ENCODE measurements at places on chromosomes 7 and 10. TPM values are rescaled to one million over a fixed set of nuclear protein-coding genes. Genes with fewer than 3 reads are reported as not detected.

The TCAF2 gene
- 9.1 TPM for total RNA-seq

The NUDT5 gene
- total RNA-seq: 30.7 TPM

The IL2RA gene
- total RNA-seq: not detected

The TUBB8 gene
- not detected for total RNA-seq

The INA gene
- total RNA-seq: 3.9 TPM

The ZPBP gene
- not detected for total RNA-seq

The PIK3AP1 gene
- 5.9 TPM for total RNA-seq

The ACBD7 gene
- not detected for total RNA-seq

The XRCC2 gene
- total RNA-seq: 1.7 TPM

The NDUFB8 gene
- total RNA-seq: 143 TPM

The FAM13C gene
- total RNA-seq: 12.8 TPM

The ENO4 gene
- total RNA-seq: not detected

- H3K4me3 ChIP-seq: no peak overlapping the region
- H3K4me1 ChIP-seq: no peaks in the 10 kb centered on the region
- no peak for DNase-seq
- no peak overlapping the region for H3K27ac ChIP-seq
- no peaks in the 10 kb centered on the region for H3K36me3 ChIP-seq
- H3K27me3 ChIP-seq: no peaks in the 10 kb centered on the region
These were observed 128.3 kb upstream of the POT1 start for GRCh38 chr7:125057963-125058362.

DNA sequence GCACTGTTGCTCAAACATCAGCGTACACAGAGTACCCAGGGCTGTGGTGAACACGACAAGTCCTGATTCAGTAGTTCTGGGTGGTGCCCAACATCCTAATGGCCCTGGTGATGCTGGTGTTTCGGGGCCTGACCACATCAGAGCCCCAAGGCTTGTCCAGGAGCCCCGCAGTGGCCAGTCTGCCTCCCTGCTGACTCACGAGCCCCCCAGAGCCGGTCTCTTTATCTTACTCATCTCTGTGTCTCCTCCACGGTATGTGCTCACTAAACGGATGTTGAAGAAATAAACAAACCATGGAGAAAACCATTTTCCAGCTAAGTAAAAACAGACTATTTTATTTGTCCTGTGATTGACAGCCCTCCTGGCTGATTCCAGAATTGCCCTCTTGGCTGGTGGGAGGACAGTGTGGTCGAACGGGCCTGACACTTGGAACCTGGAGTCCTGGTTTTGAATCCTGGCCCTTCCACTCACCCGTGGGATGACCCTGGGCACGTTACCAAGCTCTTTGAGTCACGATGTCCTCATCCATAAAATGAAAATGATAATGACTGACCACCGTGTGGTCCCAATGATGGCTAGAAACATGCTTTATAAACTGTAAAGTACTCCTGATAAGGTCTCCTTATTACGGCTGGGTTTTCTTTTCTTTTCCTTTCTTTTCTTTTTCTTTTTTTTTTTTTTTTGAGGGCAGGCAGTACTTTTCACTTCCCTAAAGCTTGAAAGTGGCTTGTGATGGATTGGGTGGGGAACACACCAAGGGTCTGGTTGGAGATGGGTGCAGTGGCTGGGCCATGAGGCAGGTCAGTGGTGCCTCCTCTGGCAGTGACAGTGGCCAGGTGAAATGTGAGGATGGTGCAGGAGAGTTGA, 5.7 kb downstream of the HIP1 start:
- H3K36me3 ChIP-seq: no peaks in the 10 kb centered on the region
- peaks cover 53% of the 10 kb centered on the region for H3K4me1 ChIP-seq
- H3K27ac ChIP-seq: peak overlapping the region; percentile 70
- H3K27me3 ChIP-seq: no peaks in the 10 kb centered on the region
- peak overlapping the region; percentile 9 for H3K4me3 ChIP-seq
- no peak for DNase-seq

DNA sequence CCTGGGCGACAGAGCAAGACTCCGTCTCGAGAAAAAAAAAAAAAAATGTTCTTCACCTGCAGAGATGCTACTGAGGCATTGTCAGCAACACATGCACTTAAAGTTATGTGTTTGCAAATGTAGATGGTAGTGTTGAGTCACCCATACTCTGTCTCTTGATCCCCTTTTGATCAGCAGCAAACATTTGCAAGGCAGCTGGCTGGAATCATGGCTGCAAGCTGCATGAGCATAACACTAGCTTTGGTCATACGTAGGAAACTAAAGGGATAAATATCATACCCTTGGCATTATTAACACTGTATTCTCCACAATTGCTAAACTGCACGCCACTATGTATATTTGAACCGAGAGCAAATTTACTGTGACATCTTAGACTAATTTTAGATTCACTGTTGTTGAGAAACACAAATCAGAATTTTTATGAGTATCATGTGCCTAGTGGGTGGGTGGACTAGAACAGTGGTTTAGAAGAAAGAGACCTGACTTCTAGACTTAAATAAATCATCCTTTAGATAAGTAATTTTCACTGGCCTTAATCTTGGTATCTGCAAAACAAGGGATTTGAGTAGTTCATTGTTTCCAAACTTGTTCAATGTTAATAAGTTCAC, 229.3 kb upstream of the MEOX2 start:
- no peaks in the 10 kb centered on the region for H3K27me3 ChIP-seq
- peaks cover 17% of the 10 kb centered on the region for H3K4me1 ChIP-seq
- no peaks in the 10 kb centered on the region for H3K36me3 ChIP-seq
- H3K4me3 ChIP-seq: no peak overlapping the region
- no peak overlapping the region for H3K27ac ChIP-seq
- DNase-seq: no peak

- H3K36me3 ChIP-seq: no peaks in the 10 kb centered on the region
- H3K4me1 ChIP-seq: peaks cover 5% of the 10 kb centered on the region
- no peak overlapping the region for H3K4me3 ChIP-seq
- no peak for DNase-seq
- H3K27me3 ChIP-seq: no peaks in the 10 kb centered on the region
These were observed 558.9 kb downstream of the DNAJB6 start for GRCh38 chr7:157895520-157896375.

- H3K27me3 ChIP-seq: no peaks in the 10 kb centered on the region
- H3K4me1 ChIP-seq: no peaks in the 10 kb centered on the region
- H3K36me3 ChIP-seq: no peaks in the 10 kb centered on the region
- H3K4me3 ChIP-seq: no peak overlapping the region
These were observed 339.2 kb downstream of the DNAJB6 start for GRCh38 chr7:157676001-157676400.

GRCh38 chr7:138074121-138074520, 2.1 kb upstream of the AKR1D1 start:
- H3K27ac ChIP-seq: no peak overlapping the region
- no peaks in the 10 kb centered on the region for H3K36me3 ChIP-seq
- no peaks in the 10 kb centered on the region for H3K4me1 ChIP-seq
- H3K27me3 ChIP-seq: no peaks in the 10 kb centered on the region

- no peak overlapping the region for H3K27ac ChIP-seq
- DNase-seq: no peak
- no peaks in the 10 kb centered on the region for H3K36me3 ChIP-seq
- H3K27me3 ChIP-seq: no peaks in the 10 kb centered on the region
- H3K4me3 ChIP-seq: no peak overlapping the region
These were observed 41.8 kb downstream of the VIPR2 start for GRCh38 chr7:159102681-159103381.

- H3K27ac ChIP-seq: no peak overlapping the region
- no peak for DNase-seq
- H3K27me3 ChIP-seq: no peaks in the 10 kb centered on the region
- no peaks in the 10 kb centered on the region for H3K4me1 ChIP-seq
These were observed 160.0 kb upstream of the SHH start for GRCh38 chr7:155972247-155972646.

GRCh38 chr7:122487131-122487530, 182.6 kb upstream of the FEZF1 start:
- H3K36me3 ChIP-seq: no peaks in the 10 kb centered on the region
- no peak overlapping the region for H3K27ac ChIP-seq
- no peaks in the 10 kb centered on the region for H3K27me3 ChIP-seq
- no peaks in the 10 kb centered on the region for H3K4me1 ChIP-seq

DNA sequence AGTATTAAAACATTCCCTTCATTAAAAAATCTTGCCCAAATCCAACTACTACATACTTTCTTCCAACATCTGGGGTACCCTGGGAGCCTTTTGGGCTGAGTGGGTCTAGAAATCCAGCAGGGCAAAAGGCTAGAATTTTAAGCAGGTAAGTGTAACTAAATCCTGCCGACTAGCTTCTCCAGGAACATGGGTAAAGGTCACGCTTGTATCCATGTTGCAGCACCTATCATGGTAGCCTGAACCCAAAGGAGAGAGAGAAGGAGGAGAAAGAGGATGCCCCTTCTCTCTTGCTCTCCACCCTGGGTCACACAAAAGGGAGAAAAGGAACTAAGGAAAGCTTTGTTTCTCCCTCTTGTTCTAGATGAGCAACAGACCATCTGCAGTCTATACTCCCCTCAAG, 53.3 kb downstream of the ZNF680 start:
- H3K27ac ChIP-seq: no peak overlapping the region
- H3K36me3 ChIP-seq: peaks cover 9% of the 10 kb centered on the region
- no peak overlapping the region for H3K4me3 ChIP-seq
- H3K27me3 ChIP-seq: no peaks in the 10 kb centered on the region

- peaks cover 40% of the 10 kb centered on the region for H3K4me1 ChIP-seq
- DNase-seq: no peak
- H3K4me3 ChIP-seq: no peak overlapping the region
- no peaks in the 10 kb centered on the region for H3K27me3 ChIP-seq
These were observed 86.8 kb downstream of the SEMA3C start for GRCh38 chr7:80832006-80832405.

GRCh38 chr10:72173262-72173618, 42.6 kb upstream of the ANAPC16 start:
- no peaks in the 10 kb centered on the region for H3K36me3 ChIP-seq
- H3K27ac ChIP-seq: no peak overlapping the region
- H3K27me3 ChIP-seq: no peaks in the 10 kb centered on the region
- peaks cover 3% of the 10 kb centered on the region for H3K4me1 ChIP-seq
- no peak overlapping the region for H3K4me3 ChIP-seq

DNA sequence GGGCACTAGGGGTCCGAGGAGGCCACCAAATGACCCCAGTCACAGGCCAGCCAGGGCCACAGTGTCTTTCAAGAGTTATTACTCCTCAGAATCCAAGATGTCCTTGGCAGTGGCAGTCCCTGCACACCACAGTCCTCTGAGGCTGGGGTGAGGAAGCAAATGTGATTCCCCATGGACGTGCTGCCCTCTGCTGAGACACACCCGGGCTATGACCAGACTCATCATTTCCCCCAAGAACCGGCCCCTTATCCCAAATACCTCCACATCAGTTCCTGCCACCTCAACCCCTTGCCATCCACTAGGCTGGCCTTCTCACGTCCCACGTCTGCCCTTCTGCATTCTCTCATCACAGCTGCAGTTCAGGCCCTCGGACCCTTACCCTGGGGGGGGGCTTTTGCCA, 5.0 kb downstream of the PRKAG2 start:
- no peaks in the 10 kb centered on the region for H3K27me3 ChIP-seq
- H3K36me3 ChIP-seq: no peaks in the 10 kb centered on the region
- no peak for DNase-seq
- H3K4me3 ChIP-seq: no peak overlapping the region
- H3K27ac ChIP-seq: no peak overlapping the region
- H3K4me1 ChIP-seq: peaks cover 49% of the 10 kb centered on the region

GRCh38 chr10:29202386-29202940, 86.4 kb upstream of the LYZL1 start:
- H3K27ac ChIP-seq: no peak overlapping the region
- no peak for DNase-seq
- no peaks in the 10 kb centered on the region for H3K36me3 ChIP-seq
- no peaks in the 10 kb centered on the region for H3K4me1 ChIP-seq
- H3K4me3 ChIP-seq: no peak overlapping the region
- H3K27me3 ChIP-seq: no peaks in the 10 kb centered on the region

- peaks cover 15% of the 10 kb centered on the region for H3K4me1 ChIP-seq
- H3K27me3 ChIP-seq: no peaks in the 10 kb centered on the region
- no peak overlapping the region for H3K4me3 ChIP-seq
- H3K27ac ChIP-seq: peak overlapping the region; percentile 34
- no peak for DNase-seq
These were observed 63.9 kb upstream of the AHR start for GRCh38 chr7:17234398-17235031.

DNA sequence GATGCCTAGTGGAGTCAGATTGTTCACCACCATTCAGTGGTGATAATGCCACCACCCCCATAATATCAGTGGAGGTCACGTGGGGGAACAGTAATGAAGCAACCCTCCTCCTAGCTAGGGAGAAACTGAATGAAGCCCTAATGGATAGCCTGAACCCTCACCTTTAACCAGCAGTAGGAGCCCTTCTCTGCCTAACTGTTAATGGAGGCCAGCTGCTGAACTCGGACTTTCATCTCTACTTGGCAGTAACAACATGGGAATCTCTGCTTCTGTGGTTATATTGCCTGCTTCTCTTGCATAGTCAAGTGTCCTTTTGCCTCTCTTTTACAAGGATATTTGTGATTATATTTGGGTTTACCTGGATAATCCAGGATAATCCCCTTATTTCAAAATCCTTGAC, 1097.9 kb downstream of the REEP3 start:
- no peaks in the 10 kb centered on the region for H3K27me3 ChIP-seq
- no peak overlapping the region for H3K27ac ChIP-seq

DNA sequence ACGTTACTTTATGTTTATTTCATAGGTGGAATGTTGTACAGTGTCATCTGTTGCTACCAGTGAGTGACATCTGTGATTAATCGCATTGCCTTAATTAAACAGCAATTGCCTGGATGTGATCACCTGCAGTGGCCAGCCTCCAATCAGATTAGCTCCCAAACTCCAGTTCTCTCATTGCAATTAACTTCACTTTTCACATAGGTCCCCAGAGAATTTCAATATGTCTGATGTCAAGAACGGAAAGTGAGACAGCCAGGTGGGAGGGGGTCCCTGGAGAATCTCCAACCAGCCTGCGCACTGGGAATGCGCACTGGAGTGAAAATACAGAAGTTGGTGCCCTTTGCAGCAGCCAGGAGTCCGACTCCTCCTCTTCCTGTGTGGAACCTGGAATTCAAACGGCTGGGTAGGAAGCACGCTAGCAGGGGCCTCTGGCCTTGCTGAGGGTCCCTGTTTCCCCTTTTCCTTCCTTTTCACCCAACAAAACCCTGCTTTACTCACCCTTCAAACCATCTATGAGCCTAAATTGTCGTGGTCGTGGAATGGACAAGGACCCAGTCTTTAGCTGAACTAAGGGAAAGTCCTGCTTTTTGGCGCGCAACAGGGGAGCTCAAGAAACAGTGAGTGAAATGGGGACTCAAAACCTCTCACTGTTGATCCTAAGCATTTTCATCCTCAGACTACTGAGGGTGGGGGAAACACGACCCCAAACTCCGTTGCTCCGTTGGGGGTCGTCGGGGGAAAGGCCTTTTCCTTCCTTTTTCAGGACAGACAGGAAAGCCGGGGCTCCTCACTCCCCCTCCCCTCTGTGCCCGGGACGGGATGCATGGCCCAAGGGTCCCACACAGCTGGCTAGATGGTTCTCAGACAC, 1355.5 kb upstream of the LRRTM3 start:
- no peaks in the 10 kb centered on the region for H3K36me3 ChIP-seq
- DNase-seq: no peak
- H3K27ac ChIP-seq: no peak overlapping the region
- peak overlapping the region; percentile 6 for H3K4me3 ChIP-seq
- no peaks in the 10 kb centered on the region for H3K4me1 ChIP-seq
- H3K27me3 ChIP-seq: no peaks in the 10 kb centered on the region

GRCh38 chr7:49001610-49002033, 77.3 kb downstream of the CDC14C start:
- H3K4me1 ChIP-seq: no peaks in the 10 kb centered on the region
- no peak overlapping the region for H3K27ac ChIP-seq
- H3K27me3 ChIP-seq: no peaks in the 10 kb centered on the region
- H3K36me3 ChIP-seq: no peaks in the 10 kb centered on the region
- no peak for DNase-seq

GRCh38 chr10:19500959-19501358, 315.3 kb upstream of the PLXDC2 start:
- H3K4me1 ChIP-seq: peaks cover 10% of the 10 kb centered on the region
- no peak overlapping the region for H3K4me3 ChIP-seq
- no peak for DNase-seq
- no peaks in the 10 kb centered on the region for H3K36me3 ChIP-seq
- no peaks in the 10 kb centered on the region for H3K27me3 ChIP-seq

All from vagina (tissue), 2 donors.